ENCODE measurements at places on chromosomes 5 and 9. TPM values are rescaled to one million over a fixed set of nuclear protein-coding genes. Genes with fewer than 3 reads are reported as not detected.

GRCh38 chr5:34611464-34612415 is 44.4 kb upstream of the RAI14 start:
- peaks cover 6% of the 10 kb centered on the region for H3K4me1 ChIP-seq
- no peak for DNase-seq
- no peak overlapping the region for H3K4me3 ChIP-seq
- H3K27me3 ChIP-seq: no peaks in the 10 kb centered on the region
- no peak overlapping the region for H3K27ac ChIP-seq

DNA sequence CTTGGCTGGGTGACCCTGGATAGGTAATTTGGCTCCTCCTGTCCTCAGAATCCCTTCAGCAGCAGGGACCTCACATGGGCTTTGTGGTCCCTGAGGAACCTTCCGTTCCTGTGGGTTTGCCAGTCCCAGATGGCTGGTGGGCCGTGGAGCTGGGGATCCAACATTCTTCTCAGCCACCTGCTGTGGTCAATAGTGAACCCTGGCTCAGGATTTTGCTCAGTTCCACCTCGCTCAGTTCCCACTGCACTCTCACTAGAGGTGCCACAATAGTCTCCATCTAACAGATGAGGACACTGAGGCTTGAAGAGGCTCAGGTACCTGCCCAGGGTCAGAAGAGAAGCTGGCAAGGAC is 17.1 kb upstream of the SPOUT1 start:
- H3K27ac ChIP-seq: no peak overlapping the region
- H3K27me3 ChIP-seq: no peaks in the 10 kb centered on the region
- H3K4me1 ChIP-seq: no peaks in the 10 kb centered on the region

DNA sequence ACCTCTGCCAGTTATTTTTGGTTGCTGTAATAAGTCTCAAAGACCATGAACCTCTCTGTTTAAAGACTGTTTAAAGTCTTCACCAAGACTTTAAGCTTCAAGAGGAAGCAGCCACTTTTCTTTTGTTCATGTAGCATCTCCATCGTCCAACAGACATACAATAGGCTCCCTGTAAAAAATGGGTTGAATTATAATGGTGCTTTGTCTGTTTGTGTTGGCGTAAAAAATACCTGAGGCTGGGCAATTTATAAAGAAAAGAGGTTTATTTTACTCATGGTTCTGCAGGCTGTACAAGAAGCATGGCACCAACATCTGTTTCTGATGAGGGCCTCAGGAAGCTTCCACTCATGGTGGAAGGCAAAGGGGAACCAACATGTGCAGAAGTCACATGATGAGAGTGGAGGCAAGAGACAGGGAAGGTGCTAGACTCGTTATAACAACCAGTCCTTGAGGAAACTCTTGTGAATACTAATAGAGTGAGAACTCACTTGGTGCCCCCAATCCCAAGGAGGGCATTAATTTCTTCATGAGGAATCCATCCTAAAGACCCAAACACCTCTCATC is 126.3 kb upstream of the RPS23 start:
- H3K4me3 ChIP-seq: no peak overlapping the region
- no peaks in the 10 kb centered on the region for H3K36me3 ChIP-seq
- H3K4me1 ChIP-seq: no peaks in the 10 kb centered on the region
- DNase-seq: no peak

GRCh38 chr5:83494666-83495065 is 23.1 kb downstream of the VCAN start:
- H3K27ac ChIP-seq: no peak overlapping the region
- no peaks in the 10 kb centered on the region for H3K36me3 ChIP-seq
- no peak overlapping the region for H3K4me3 ChIP-seq
- no peak for DNase-seq
- H3K27me3 ChIP-seq: no peaks in the 10 kb centered on the region

GRCh38 chr9:125374443-125375309 is 113.0 kb downstream of the GAPVD1 start:
- peak; percentile 89 for DNase-seq

The TRIM36 gene
- total RNA-seq: 2.2 TPM

The F2RL2 gene
- 0.11 TPM for total RNA-seq

The SH3GL2 gene
- total RNA-seq: not detected

The CYLC2 gene
- total RNA-seq: not detected

The FOXD4L4 gene
- 0.41 TPM for total RNA-seq

The CDH12 gene
- total RNA-seq: not detected

The STING1 gene
- 130 TPM for total RNA-seq

Measured in spleen (tissue), 13 donors.